ENCODE measurements at places on chromosomes 7 and 10.

GRCh38 chr10:50431791-50432190 lies 180.5 kb upstream of the ASAH2 start:
- no peak for DNase-seq

GRCh38 chr7:71627651-71628050 lies 495.7 kb downstream of the GALNT17 start:
- no peak for DNase-seq

- no peak for DNase-seq
Observed at GRCh38 chr10:31770307-31770902, 158.2 kb downstream of the ARHGAP12 start.

DNA sequence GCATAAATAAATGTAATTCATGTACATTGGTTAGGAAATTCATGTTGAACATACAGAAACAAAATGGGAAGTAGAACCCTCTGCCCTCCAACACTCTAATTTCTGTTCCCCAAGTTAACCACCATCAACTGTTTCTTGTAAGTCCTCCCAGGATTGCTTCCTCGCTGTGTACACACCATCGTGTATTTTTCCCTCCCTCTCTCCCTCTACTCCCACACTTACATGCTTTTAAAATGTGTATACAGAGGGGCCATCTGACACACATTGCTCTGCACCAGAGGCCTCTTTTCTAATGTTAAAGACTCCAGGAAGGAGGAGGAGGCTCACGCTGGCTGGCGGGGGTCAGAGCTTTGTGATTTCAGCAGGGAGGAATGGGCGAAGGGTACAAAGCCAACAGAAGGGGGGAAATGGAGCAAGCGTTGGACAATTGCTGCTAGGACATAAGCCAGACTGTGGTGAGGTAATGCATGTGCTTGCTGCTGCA lies 1.9 kb upstream of the EPHA1 start:
- no peak for DNase-seq

GRCh38 chr10:69860271-69860670 lies 58.6 kb downstream of the COL13A1 start:
- DNase-seq: no peak

GRCh38 chr7:85186083-85186520 lies 754 bp downstream of the SEMA3D start:
- DNase-seq: peak; percentile 26

GRCh38 chr10:113019096-113019495 lies 69.0 kb downstream of the TCF7L2 start:
- DNase-seq: no peak

GRCh38 chr7:142923391-142923790 lies 10.2 kb downstream of the TRPV5 start:
- DNase-seq: no peak

- DNase-seq: no peak
Observed at GRCh38 chr7:32228601-32229000, 158.4 kb upstream of the PDE1C start.

DNA sequence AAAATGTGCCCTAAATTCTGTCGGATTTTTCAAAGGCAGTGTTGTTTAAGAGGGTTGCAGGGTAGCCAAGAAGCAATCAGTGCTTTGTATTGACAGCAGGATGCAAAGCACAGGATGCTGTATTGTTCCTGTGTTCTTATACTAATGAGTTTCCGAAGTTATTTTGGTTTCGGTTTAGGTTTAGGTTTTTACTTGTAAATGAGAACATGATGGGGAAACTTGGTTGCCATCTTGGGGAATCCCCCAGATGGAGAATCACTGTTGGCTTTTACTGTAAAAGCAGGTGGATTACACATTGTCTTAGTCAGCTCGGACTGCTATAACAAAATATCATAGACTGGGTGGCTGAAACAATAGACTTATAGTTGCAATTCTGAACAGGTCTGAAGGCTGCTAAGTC lies 72.1 kb downstream of the INHBA start:
- no peak for DNase-seq

DNA sequence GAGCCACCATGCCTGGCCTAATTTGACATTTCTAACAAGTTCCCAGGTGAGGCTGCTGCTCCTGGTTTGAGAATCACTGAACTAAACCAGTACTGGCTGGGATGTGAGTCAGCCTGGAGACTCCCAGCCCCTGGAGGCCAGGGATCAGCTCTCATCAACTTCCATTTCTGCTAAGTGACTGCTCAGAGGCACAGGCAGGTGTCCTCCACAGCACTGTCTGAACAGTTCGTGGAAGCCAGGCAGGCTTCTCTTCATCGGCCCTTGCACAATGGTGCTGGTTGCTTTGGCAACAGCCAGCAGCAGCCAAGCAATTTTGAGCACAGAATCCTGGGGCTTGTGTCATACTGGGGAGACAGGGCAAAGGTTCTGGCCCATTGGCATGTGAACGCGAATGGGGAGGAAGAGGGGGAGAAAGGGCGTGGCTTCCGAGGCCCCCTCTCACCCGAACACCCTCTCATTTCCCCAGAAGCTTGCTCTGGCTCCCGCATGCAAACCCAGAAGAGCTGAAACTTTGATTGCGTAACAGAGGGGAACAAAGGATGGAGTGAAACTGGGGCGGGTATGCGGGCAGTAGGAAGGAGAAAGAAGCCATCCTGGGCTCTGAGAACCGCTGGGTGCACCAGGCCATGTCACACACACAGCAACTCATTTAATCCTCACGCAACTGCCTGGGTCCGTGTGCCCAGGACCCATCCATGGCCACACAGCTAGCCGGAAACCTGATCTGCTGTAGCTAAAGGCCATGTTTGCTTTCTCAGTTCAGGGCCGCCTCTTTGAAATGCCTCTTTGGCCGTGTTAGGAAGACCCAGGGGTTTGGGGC lies 9.0 kb upstream of the POR start:
- peak; percentile 53 for DNase-seq

DNA sequence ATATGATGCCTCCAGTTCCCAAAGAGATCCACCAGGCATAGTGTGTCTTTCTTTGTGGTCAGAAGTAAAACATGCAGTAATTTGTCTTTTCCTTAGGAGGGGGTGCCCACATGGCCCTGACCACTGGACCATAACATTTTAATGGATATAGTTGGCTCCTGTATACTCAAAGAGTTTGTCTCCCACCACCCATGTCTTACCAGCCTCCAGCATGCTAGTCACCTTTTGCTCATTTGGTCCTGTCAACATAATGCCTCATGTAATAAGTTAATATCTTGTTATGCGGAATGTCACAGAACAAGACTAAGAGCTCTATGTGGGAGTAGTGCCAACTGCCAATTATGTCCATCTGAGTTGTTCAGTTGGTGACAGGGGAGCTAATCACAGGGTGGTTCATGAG lies 83.4 kb upstream of the IFRD1 start:
- DNase-seq: no peak

DNA sequence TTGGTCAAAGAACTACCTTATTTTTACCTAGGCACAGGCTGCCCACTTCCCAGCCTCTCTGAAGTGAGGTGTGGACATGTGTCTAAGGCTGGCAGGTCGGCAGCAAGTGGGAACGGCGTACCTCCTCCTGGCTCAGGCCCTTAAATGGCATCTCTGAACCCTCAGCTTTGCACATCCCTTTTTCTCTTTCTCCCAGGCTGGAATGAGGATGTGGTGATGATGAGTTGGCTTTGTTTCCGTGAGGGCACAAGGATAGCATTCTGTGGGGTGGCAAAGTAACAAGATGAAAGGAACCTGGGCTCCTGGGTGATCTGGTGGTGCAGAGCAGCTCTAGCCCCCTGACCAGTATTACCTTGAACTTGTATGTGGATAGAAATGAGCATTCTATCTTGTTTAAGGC lies 196.8 kb downstream of the REEP3 start:
- DNase-seq: no peak

GRCh38 chr7:80885757-80886156 lies 33.1 kb downstream of the SEMA3C start:
- DNase-seq: no peak

DNA sequence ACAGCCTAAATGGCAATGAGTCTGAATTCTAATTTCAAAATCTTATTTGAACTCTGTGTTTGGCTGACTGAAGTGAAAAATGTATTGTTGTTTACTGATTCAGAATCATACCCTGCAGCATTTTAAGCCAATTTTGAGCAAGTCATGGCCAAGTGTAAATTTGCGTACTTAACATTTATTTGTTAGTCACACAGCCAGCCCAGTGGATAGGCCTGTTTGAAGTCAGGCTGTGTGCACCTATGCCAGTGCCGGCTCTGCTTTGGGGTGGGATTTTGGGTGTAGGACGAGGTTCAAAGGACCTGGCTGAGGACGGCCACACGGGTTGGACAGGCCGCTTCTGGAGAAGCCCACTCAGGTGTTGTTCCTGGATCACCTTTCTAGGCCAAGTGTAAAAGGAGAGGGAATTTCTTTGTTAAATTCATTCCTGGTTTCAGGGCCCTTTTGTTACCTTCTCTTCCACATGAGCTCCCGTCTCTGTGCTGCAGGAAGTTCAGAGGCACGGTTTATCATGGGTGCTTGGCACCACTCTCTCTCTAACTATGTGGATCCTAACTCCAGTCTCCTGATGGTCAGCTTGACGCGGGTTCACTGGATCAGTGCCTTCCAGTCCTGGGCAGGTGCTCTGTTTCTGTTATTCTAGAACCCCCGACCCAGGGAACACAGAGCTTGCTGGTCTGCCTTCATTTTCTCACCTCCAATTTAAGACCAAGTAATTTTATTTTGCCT lies 84.7 kb downstream of the CCNY start:
- DNase-seq: no peak

DNA sequence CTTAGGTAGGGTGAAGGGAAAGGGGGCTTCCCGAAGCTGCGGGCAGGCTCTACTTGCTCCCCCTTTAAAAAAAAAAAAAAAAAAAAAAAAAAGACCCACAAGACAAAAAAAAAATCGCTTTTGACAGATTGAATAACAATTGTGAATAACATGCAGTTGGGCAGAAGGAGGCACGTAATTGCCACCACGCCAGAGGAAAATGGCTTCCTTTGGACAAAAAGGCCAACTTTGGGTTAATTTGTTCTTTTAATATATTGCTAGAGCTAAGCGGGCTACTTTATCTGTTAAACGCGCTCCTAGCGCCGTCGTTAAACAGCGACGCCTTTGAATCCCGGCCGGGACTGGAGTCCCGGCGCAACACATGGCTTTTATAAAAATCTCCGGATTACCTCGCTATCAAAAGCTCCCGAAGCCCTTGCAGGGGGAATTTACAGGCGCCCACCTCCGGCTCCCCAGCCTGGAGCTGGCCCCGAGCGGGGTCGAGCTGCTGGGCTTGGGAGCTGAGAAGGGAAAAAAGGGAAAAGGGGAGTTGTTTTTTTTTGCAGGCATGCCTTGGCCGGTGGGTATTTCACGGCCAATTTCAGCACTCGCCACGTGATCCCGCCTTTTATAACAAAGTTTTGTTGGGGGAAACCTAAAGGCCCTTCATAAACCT lies 1.2 kb downstream of the HOXA11 start:
- DNase-seq: no peak

- DNase-seq: no peak
Observed at GRCh38 chr10:132493756-132494290, 43.8 kb upstream of the INPP5A start.

DNA sequence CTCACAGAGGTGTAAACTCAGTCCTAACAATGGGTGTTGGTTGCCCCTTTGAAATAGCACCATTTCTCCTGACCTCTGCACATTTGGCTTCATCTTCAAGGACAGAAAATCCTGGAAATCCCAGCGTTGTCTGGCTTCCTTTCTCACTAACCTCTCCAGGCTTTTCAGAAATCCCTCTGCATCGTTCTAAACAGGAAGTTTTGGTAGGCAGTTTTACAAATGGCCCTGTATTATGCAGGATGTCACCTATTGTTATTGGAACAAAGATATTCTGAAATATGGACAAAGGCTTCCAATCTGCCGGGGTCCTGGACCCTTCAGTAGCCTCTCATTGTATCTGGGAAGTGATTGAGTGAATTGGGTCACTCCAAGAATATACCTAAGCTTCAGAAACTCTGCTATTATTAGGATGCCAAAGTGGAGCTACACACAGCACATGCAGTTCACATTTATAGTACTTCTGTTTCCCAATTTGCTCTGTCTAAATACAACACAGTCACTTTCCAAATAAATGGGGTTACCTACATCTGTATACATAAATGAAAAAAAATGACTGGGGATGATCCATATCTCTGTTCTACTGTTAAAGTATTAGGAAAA lies 134.8 kb upstream of the KLF6 start:
- DNase-seq: no peak

GRCh38 chr10:26215935-26216584 lies 514 bp upstream of the GAD2 start:
- DNase-seq: no peak

Data from hepatic stellate cell (primary cell).